ENCODE measurements at places on chromosomes 4 and X.

DNA sequence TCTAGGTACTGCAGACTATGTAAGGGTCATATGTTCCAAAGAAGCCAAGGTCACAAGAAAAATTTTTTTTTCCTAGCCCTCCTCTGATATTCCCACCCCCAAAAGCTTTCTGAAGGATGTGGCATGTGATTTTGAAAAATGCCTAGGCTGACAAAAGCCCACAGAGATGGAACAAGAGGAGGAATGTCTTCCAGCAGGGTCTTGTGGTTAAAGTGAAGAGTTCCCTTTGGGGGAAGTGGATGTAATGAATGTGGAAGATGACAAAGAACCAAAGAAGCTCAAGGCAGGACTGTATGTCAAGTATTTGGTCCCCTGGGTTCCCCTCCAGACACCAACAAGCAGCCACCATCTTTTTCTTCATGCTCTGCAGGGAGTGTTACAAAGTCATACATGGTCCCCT lies 268.8 kb downstream of the BCOR start:
- no peak for DNase-seq

DNA sequence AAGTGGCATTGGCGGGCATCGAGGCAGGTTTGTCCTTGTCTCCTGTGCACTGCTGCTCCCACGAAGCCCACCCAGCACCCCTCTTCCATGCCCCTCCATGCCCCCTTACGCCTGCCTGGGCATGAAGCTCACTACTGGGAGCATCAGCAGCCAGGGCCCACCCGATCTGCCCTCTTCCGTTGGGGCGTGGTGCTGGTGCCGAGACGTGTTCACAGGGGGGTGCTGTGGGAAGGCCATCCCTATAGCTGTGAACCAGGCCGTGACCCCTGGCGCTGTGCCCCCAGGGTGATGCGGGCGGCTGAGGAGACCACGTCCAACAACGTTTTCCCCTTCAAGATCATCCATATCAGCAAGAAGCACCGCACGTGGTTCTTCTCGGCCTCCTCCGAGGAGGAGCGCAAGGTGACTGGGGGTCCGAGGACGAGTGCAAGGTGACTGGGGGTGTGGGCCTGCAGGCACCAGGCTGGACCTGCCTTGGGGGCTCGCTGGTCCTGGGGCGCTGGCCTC lies 19.3 kb upstream of the ADD1 start:
- DNase-seq, result no peak

GRCh38 chr4:33649015-33649414 lies 2595.3 kb downstream of the ARAP2 start:
- DNase-seq, result peak; percentile 19

- no peak for DNase-seq
These were observed 219.0 kb downstream of the CCNG2 start for GRCh38 chr4:77375866-77376607.

DNA sequence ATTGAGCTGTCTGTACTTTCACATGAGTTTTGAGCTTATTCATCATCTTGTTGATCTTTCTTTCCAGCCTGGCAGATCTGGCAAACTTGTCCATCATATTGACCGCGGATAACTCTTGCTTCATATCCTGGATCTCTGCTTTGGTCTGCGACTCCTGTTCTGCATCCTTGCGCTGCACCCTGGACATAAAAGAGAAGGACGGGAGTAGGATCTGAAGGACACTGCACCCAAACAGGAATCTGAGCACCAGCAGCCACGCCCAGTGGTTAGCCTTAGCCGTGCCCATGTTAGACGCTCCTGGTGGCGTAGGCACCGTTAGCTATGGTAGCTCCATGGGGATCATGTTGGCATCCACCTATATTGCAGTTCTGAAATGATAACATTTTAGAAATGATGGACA lies 56.6 kb downstream of the LARP7 start:
- DNase-seq, result no peak
